ENCODE measurements at places on chromosomes 11 and 22.

GRCh38 chr11:34427186-34427805 lies 11.4 kb upstream of the CAT start:
- no peak for DNase-seq

DNA sequence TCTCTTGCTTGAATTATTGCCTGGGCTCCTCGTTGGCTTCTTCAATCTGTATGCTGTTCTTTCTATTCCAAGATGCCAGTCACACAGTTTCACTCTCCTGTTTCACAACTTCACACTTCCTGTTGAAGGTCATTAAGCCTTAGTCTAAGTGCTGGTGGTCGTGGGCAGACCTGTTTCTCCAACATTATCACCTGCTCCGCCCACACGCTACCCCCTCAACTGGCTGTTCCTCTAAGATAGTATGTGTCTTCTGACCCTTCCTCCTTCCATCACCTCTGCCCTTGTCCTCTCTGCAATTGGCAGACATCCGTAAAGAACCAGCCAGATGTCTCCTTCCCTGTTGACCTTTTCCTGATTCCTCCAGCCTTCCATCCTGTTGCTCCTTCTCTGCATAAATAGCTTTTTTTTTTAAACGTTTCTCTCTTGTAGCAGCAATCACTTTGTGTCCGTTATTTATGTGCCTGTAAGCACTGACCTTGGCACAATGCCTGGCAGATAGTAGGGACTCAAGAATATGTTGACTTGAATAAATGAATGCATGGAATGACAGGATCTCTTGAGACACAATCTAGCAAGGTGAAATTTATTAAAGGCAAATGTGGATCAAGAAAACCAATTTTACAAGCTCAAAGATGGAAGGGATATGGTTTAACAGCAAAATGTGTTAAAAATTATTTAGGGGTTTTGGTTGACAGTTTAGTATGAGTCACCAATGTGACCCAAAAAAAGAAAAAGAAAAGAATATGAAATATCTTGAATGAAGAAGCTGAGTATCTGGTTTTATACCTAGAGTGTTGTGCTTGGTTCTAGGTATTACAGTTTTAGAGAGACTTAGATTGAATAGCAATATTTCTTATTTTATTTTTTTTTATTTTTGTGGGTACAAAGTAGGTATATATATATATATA lies 12.6 kb downstream of the DIXDC1 start:
- DNase-seq = no peak

GRCh38 chr11:79196950-79197349 lies 243.9 kb downstream of the TENM4 start:
- DNase-seq = no peak

GRCh38 chr11:11157185-11157584 lies 195.9 kb downstream of the CSNK2A3 start:
- no peak for DNase-seq

DNA sequence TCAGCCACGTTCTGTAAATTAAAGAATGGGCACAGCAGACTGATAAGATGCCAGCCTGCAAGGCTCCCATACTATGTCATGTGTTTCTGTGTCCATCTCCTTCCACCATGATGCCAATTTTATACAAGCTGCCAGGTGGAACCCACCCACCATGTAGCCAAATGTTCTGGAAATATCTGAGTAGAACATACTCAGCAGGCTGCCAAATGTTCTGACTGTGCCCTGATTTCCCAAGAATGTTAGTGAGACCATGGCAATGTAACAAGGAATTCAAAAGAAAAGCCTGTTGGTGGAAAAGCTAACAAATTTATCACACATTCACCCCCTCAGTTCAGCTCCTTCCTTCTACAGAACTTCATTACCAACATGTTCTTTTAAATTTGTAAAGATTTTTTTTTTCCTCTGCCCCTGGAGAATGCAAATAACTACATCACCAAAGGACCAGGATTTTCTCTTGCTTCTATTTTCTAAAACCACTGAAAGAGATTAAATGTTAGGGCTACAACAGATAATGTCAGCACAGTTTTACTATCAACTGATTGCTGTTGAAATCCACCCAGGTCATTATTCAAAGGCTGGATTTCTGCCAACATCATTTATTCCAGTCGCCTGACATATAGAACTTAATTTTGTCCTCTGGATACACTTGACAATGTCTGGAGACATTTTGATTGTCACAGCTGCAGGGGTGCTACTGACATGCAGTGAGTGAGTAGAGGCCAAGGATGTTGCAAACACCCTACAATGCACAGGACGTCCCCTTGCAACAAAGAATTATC lies 3.1 kb downstream of the DMC1 start:
- DNase-seq = no peak

GRCh38 chr22:46734830-46735453 lies 3.1 kb downstream of the CERK start:
- DNase-seq = no peak

All from NCI-H1930 (cell line).